IMR-90 (cell line): ENCODE measurements at places on chromosomes 3 and 15.

- peak; percentile 4 for DNase-seq
- H3K27ac ChIP-seq = no peak overlapping the region
- no peaks in the 10 kb centered on the region for H3K36me3 ChIP-seq
Observed at GRCh38 chr3:75001330-75001729, 386.9 kb upstream of the CNTN3 start.

- peaks cover 10% of the 10 kb centered on the region for H3K4me1 ChIP-seq
- H3K27ac ChIP-seq = no peak overlapping the region; the same call in 1 of the 2 replicates
- no peaks in the 10 kb centered on the region for H3K36me3 ChIP-seq
- no peak overlapping the region for H3K4me3 ChIP-seq
Observed at GRCh38 chr3:119329551-119329950, 35.4 kb downstream of the ARHGAP31 start.

DNA sequence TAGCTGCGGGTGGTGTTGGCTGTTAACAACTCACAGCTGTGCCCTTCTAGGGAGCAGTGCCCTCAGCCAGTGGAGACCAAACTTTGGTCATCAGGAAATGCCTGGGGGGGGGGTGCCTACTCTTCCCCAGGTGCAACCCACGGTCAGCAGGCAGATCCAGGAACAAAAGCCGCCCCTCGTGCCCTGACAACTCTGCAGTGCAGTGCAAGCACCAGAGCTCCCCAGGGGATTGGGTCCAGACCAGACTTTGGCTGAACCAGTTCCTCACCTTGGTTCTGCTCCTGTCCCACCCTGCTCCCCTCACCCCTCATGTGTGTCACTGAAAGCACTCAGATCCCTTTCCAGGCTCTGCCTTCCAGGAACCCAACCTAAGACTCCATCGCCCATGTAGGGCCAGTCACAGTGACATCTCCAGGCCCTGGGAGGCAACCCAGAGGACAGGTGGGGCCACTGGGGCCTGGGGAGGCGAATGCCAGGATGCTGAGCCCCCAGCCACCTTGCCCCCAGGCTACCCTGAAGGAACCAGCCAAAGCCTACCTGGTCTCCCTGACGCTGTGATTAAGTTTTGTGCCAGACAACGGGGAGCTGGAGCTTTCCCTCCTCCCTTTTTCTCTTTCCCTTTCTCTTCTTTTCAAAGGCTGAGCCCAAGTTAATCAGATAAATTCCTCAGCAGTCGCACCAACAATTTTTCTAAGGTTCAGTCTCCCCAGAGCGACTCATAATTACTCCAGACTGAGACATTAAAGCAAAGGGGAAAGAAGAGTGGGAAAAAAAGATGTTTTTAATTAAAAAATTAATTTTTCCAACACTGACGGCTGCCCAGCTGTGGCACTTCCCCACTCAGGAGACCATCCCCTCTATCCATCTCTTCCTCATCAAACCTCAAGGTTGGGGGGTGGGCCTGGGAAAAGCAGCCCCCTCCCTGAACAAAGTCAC, 207.5 kb upstream of the LINGO1 start:
- H3K27ac ChIP-seq = no peak overlapping the region
- H3K4me3 ChIP-seq = no peak overlapping the region
- peaks cover 54% of the 10 kb centered on the region for H3K27me3 ChIP-seq
- H3K4me1 ChIP-seq = 0 out of 2 replicates have a peak, but pooled peaks cover 3% of the 10 kb centered on the region
- no peak for DNase-seq

DNA sequence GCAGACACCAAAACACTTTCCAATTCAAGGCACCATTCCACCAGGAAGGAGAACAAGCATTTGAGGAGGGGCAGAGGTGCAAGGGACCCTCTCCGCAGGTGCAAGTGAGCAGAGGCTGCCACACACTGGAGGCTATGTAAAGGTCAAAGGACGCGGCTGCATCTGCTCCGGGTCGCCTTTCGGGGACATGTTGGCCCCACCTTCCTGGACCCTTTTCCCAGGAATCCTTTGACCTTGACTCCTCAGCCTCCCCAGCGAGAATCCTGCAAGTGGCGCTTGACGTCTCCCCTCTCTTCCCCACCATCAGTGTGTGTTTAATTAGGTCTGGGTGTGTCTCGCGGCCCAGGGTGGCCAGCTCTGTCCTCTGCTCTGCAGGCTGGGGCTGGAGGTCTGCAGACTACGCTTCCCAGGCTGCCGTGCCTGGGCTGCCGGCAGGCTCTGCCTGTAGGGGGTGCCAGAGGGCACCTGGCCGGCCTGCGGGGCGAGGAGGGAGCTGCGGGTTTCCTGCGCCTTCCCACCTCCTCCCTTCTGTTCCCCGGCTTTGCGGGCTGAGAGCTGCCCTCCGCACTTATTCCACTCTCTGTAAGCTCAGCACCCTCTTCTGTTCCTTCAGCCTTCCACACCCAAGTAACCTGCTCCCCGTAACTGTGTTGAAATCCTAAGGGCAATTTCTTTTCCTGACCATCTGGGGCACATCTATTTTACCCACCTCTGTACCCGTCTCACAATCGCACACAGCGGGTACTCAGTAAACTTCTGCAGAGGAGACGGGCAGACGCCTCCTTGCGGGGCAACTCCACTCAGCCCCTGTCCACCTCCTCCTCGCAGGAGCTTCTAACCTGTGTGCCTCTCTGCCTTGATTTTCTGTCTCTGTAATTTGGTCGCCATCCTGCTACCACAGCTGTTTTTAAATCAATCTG, 129.8 kb downstream of the NSMCE3 start:
- H3K27me3 ChIP-seq = peaks cover 13% of the 10 kb centered on the region; the same call in 1 of the 2 replicates
- H3K36me3 ChIP-seq = no peaks in the 10 kb centered on the region
- H3K4me3 ChIP-seq = no peak overlapping the region
- peak; percentile 24 for DNase-seq

- H3K4me1 ChIP-seq = peaks cover 27% of the 10 kb centered on the region
- DNase-seq = no peak
- H3K36me3 ChIP-seq = peaks cover 10% of the 10 kb centered on the region
- peak overlapping the region; percentile 91 for H3K27ac ChIP-seq
- H3K4me3 ChIP-seq = peak overlapping the region; percentile 41
- H3K27me3 ChIP-seq = no peaks in the 10 kb centered on the region
Observed at GRCh38 chr3:127821394-127821793, 921 bp downstream of the MGLL start.

DNA sequence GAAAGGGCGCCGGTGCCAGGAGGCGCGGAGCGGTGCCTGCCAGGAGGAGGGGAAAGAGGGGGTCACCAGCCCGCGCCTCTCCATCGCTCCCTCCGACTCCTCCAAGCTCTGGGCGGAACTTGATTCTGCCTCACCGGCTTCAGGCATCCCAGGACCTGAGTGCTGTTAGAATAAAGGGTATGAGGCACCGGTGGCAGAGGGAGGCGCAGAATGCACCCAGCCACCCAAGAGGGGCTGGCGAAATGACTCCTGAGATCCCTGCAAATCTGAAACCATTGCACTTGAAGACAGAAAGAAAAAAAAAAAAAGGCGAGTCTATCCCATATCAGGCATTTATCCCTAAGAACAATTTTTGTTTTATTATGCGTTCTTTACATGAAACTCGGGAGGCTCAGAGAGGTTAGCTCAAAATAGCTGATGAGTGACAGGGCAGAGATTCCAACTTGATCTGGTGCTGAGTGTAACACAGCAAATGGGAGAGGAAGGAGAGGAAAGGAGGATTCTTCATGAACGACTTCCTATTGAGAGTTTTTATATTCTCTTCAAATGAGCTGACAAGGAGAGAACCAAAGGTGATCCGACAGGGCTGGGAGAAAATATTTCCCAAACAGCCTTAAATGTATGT, 157.0 kb upstream of the FRMD4B start:
- DNase-seq = no peak
- H3K27ac ChIP-seq = no peak overlapping the region
- H3K4me3 ChIP-seq = no peak overlapping the region
- H3K4me1 ChIP-seq = no peaks in the 10 kb centered on the region
- H3K27me3 ChIP-seq = peaks cover 21% of the 10 kb centered on the region

DNA sequence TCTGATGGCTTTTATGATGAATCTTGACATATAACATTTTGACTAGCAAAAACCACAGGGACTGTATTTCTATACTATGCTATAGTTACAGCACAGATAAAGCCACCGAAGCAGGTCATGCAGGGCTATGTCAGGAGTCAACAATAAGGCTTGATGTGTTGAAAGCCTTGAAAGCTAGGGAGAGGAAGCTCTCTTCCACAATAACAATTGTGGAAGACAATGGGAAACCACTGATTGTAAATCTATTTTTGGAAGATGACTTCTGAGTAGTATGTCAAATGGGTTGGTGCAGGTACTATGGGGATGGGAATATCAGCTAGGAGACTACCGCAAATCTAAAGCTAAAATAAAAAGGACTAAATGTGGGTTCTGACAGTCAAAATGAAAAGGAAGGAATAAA, 4.0 kb upstream of the AQR start:
- no peak overlapping the region for H3K4me3 ChIP-seq
- no peak overlapping the region for H3K27ac ChIP-seq
- H3K36me3 ChIP-seq = 0 out of 2 replicates have a peak, but pooled peaks cover 5% of the 10 kb centered on the region
- no peaks in the 10 kb centered on the region for H3K27me3 ChIP-seq
- no peaks in the 10 kb centered on the region; the same call in 1 of the 2 replicates for H3K4me1 ChIP-seq
- DNase-seq = no peak

GRCh38 chr15:69359722-69360121, 54.4 kb upstream of the KIF23 start:
- H3K4me3 ChIP-seq = no peak overlapping the region
- H3K36me3 ChIP-seq = no peaks in the 10 kb centered on the region
- peak; percentile 60 for DNase-seq
- H3K4me1 ChIP-seq = peaks cover 2% of the 10 kb centered on the region; the same call in 1 of the 2 replicates
- peak overlapping the region; percentile 54; the same call in 1 of the 2 replicates for H3K27ac ChIP-seq
- H3K27me3 ChIP-seq = no peaks in the 10 kb centered on the region

DNA sequence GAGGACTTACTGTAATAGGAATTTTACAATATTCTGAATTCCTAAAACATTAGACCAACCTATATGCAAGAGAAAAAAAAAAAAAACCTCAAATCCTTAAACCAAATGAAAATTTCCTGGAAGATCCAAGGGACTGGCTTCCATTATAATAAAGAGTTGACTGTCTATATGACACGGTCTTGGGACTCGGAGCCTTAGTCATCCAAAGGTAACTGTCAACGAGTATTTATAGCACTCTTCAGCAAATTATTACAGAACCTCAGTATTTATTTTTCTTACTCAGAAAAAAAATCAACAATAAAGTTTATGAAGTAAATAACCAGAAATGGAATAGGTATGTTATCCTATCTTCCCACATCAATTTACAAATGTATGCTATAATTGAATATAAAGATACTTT, 66.0 kb downstream of the TTBK2 start:
- H3K4me1 ChIP-seq = no peaks in the 10 kb centered on the region
- no peaks in the 10 kb centered on the region for H3K27me3 ChIP-seq
- peak; percentile 3 for DNase-seq
- H3K36me3 ChIP-seq = no peaks in the 10 kb centered on the region; the same call in 1 of the 2 replicates
- no peak overlapping the region for H3K4me3 ChIP-seq
- H3K27ac ChIP-seq = no peak overlapping the region

DNA sequence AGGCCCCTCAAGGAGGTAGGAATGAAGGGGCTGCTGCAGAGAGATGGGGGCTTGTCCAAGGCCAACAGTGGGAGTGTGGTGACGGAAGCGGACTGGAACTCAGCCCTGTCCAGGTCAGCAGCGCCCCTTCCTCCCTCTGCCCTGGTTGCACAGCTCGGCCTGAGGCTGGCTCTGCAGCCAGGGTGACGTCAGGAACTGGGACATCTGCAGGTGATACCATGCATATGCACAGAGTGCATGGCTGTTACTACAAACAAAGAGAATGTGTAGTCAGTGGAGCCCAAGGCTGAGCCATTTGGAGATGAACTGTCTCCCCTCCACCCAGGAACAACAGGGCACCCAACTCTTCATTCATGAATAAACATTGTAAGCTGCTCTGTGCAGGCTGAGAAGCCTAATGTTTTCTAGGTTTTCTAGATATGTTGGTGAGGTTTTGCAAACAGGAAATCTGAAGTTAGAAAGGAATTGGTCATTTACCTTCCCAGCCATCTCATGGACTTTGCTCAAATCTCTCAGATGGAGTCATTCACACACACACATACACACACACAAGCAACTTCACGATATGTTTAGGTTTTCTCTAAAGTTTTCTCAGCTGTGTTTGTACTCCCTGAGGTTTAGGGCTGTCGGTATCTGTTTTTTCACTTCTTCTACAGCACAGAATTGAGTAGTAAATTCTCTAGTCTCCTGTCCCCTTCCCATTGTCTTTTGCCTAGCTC, 117.2 kb downstream of the TLE3 start:
- peaks cover 39% of the 10 kb centered on the region for H3K27me3 ChIP-seq
- H3K4me3 ChIP-seq = no peak overlapping the region
- H3K4me1 ChIP-seq = no peaks in the 10 kb centered on the region

DNA sequence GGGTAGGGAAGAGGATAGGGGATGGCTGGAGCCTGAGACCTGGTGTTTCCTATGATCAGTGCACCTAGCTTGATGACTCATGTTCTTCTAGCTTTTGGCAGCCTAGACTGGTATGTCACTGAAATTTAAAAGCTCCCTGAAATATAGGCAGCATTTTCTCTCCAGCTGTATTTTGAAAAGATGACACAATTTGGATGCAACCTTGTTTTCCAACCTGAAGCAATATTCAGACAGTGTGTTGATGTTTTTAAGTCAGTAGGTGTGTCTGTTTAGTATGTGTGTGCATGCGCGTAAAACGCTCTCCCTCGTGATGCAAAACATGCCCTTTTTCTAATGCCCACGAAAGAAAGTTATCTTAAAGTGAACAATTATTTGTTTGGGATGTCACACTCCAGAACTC, 58.5 kb downstream of the RPL22L1 start:
- H3K4me1 ChIP-seq = peaks cover 7% of the 10 kb centered on the region
- peak; percentile 60 for DNase-seq
- no peaks in the 10 kb centered on the region for H3K36me3 ChIP-seq
- H3K27ac ChIP-seq = peak overlapping the region; percentile 54

GRCh38 chr3:29597376-29598008, 316.6 kb downstream of the RBMS3 start:
- H3K27ac ChIP-seq = no peak overlapping the region
- no peaks in the 10 kb centered on the region for H3K4me1 ChIP-seq
- H3K4me3 ChIP-seq = peak overlapping the region; percentile 8; the same call in 1 of the 2 replicates
- no peaks in the 10 kb centered on the region for H3K36me3 ChIP-seq

GRCh38 chr3:152539191-152539764, 270.5 kb downstream of the MBNL1 start:
- no peaks in the 10 kb centered on the region for H3K4me1 ChIP-seq
- no peaks in the 10 kb centered on the region for H3K27me3 ChIP-seq
- H3K4me3 ChIP-seq = no peak overlapping the region
- no peak overlapping the region for H3K27ac ChIP-seq
- no peak for DNase-seq

GRCh38 chr15:57743424-57743823, 36.9 kb downstream of the POLR2M start:
- H3K4me3 ChIP-seq = no peak overlapping the region
- no peaks in the 10 kb centered on the region; the same call in none of the 2 replicates for H3K27me3 ChIP-seq
- H3K4me1 ChIP-seq = no peaks in the 10 kb centered on the region
- H3K27ac ChIP-seq = no peak overlapping the region
- DNase-seq = no peak
- H3K36me3 ChIP-seq = no peaks in the 10 kb centered on the region

- H3K4me1 ChIP-seq = peaks cover 9% of the 10 kb centered on the region
- H3K4me3 ChIP-seq = peak overlapping the region; percentile 68
- peak overlapping the region; percentile 96; the same call in 1 of the 2 replicates for H3K27ac ChIP-seq
Observed at GRCh38 chr3:49131576-49131975, 1.3 kb downstream of the LAMB2 start.

- H3K27ac ChIP-seq = no peak overlapping the region
- H3K4me3 ChIP-seq = no peak overlapping the region
- DNase-seq = no peak
Observed at GRCh38 chr15:93913310-93913709, 318.1 kb upstream of the MCTP2 start.
